LHCN-M2 (cell line): ENCODE measurements at places on chromosomes 7 and 10.

DNA sequence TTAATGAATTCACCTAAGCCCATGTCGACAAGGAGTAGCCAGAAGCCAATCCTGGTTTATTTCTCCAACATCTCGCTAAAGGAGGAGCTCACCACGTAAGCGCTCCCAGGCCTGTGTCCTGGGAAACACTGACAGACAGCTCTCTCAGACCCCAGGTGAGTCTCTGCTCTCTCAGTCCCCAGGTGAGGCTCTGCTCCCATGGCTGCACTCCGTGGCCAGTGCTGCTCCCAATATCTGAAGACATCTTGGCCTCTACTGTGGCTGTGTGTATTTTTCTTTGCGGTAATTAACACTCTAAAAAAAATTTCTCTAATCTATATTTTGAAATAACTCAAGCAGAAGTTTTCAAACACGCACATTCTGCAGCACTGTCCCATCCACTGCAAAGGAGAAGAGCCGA lies 564.5 kb downstream of the PTPRN2 start:
- DNase-seq = no peak

DNA sequence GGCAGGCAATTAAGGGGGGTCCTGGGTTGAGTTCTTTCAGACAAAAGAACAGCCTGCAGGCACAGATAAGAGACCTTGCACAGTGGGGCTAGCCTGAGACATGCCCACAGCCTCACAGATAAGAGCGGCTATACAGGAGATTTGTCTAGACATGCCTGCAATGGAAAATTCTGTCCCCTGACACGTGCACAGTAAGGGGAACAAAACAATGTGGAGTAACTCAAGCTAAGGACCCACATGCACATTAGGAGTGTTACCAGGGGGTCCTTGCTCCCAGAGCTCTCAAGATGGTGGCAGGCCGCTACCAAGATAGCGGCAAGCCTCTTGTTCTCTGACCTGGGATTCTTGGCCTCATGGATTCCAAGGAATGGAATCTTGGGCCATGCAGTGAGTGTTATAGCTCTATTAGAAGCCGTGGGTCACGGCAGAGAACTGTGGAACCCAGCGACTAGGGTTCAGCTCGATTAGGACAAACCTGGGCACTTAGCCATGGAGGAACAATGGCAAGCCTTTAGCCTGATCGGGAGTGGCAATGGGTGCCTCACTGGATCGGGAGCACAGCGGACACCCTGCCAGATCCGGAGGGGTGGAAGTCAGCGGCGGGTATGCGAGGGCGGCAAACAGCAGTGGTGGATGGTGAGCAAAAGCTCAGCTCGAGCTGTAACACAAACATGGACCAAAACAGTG lies 196.9 kb downstream of the CCSER2 start:
- no peak for DNase-seq

- DNase-seq = peak; percentile 6
Measured at GRCh38 chr10:48981310-48981907, 41.8 kb upstream of the LRRC18 start.

DNA sequence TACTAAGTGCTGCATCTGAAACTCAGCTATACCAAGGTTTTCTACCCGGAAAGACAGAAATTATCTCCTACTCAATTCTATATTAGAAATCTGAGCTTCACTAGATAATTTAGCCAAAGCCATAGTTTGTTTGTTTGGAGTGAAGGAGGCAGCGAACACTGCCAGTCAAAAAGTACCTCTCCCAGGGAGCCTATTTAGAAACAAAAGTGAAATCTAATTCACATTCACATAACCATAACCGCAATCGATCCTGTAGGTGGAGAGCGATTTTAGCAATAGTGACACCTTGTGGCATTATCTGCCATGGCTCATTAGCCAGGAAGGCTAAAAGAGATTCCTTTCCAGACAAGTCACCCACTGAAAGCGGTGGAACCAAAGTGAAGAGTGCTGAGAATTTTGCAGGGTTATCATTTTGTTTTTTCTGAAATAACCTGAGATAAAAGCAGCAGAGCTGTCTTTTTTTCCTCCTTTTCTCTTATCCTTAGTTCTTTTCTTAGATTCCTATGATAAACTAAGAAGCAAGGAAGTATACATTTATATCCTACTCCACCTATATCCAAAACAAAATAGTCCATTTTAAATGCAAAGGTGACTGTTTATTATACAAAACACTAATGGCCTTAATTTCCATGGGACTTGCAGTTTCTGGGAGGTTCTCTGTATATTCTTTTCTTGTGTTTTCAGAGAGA lies 83.7 kb upstream of the BET1 start:
- peak; percentile 84 for DNase-seq

GRCh38 chr10:117860823-117861222 lies 185.9 kb downstream of the RAB11FIP2 start:
- peak; percentile 5 for DNase-seq

DNA sequence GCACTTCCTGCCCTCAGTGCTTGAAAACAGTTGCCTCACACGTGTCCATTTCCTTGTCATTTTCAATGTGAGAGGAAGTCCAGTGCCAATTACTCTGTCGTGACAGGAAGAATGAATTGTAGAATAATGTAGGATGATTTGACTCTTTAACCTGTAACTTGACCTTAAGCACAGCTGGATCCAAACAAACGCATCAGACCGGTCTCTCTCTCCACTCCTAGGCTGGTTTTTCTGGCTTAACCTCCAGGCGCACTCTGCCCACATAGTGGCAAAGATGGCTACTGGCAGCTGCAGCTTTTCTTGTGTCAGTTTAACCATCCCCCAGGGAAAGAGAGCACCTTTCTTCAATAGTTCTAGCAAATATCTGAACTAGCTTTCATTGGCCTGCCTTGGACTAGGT lies 29.4 kb upstream of the PNLIPRP3 start:
- peak; percentile 31 for DNase-seq

DNA sequence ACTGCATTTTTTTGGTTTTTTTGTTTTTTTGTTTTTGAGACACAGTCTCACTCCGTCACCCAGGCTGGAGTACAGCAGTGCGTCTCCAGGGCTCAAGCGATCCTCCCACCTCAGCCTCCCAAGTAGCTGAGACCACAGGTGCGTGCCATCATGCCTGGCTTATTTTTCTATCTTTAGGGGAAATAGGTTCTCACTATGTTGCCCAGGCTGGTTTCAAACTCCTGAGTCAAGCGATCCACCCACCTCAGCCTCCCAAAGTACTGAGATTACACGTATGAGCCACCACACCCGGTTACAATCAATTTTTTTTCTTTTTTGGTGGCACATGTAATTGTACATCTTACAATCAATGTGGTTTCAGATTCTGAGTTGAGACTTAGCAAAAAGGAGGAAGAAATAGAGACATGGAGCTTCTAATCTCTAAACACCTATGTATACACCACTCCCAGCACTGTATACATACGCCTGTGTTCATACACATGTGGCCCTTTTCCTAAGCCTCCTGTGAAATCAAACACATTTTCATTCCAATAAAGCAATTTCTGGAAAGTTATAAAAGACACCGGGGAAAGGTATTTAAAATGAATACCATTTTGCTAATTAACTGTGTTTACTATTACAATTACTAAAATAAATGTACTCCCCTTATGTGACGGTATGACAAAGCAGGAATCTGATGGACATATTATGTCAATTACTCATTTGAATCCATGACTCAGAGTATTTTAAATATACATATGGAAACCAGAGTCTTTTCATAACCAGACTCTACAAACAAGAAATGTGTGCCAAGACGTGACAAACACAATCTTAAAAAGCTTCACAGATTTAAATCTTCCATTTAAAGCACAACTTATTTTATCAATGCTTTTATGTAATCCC lies 40.9 kb downstream of the SMURF1 start:
- peak; percentile 61 for DNase-seq

DNA sequence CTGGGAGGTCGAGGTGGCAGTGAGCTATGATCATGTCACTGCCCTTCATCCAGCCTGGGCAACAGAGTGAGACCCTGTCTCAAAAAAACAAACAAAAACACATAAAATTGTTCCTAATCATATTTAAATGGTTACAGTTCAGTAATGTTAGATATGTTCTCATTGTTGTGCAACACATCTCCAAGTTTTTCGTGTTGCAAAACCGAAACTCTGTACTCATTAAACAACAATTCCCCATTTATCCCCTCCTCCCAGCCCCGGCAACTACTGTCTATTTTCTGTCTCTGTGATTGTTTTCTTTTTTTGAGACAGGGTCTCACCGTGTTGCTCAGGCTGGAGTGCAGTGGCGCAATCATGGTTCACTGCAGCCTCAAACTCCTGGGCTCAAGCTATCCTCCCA lies 16.1 kb upstream of the PRXL2A start:
- no peak for DNase-seq

GRCh38 chr10:45513551-45513950 lies 139.5 kb downstream of the ALOX5 start:
- peak; percentile 3 for DNase-seq

DNA sequence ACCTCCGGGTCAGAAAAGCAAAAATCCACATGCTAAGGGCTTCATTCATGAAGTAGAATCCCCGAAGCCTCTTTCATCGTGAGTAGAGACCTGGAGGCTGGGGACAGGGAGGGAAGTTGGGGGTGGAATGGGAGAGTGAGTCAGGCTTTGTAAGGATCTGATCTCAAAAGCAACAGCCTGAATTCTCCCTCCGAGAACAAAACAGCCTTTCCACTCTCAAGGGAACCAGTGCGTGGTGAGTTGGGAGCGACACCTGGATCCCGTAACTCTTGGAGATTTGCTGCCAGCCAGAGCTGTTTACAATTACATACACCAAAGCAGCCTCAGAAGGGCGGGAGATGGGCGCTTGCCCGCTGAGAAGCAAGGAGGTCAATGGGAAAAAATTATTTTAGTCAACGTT lies 10.8 kb downstream of the AFAP1L2 start:
- DNase-seq = peak; percentile 43

DNA sequence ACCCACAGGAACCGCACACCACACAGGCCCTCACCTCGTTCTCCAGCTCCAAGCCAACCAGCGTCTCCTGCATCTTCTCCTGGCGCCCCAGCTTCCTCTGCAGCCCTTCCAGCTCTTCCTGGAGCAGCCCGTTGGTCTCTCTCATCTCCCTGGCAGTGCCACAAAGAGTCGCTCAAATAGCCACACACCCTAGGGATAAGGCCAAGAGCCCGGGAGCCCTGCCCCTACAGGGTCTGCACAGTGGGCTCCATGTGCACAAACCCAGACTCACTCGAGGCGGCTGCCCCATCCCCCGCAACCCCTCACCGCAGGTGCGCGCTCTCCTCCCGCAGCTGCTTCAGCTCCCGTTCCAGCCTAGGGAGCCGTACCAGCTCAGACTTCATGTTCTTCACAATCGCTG lies 16.9 kb downstream of the MAD1L1 start:
- DNase-seq = no peak

GRCh38 chr10:12975906-12976305 lies 25.6 kb downstream of the CCDC3 start:
- DNase-seq = no peak

- DNase-seq = no peak
Measured at GRCh38 chr7:30040938-30041337, 12.7 kb downstream of the PLEKHA8 start.

- DNase-seq = no peak
Measured at GRCh38 chr7:34016876-34017275, 111.5 kb downstream of the BMPER start.

GRCh38 chr10:132388891-132389432 lies 8.0 kb upstream of the PWWP2B start:
- DNase-seq = no peak

DNA sequence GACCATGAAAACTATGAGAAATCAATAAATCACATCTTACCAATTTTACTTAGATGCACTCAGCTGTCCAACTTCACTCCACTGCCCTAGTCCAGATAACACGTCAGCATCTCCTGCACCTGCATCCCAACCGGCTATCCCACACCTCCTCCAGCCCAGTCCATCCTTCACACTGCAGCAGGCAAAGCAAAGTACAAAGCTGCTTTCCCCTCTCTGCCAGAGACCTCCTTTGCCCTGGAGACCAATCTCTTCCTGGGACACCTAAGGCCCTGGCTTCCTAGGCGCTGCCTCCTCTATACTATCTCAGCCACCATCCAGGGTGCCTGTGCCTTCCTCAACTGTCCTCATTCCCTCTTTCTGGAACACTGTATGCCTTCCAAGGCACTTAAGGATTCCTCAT lies 90.3 kb upstream of the DDC start:
- no peak for DNase-seq

DNA sequence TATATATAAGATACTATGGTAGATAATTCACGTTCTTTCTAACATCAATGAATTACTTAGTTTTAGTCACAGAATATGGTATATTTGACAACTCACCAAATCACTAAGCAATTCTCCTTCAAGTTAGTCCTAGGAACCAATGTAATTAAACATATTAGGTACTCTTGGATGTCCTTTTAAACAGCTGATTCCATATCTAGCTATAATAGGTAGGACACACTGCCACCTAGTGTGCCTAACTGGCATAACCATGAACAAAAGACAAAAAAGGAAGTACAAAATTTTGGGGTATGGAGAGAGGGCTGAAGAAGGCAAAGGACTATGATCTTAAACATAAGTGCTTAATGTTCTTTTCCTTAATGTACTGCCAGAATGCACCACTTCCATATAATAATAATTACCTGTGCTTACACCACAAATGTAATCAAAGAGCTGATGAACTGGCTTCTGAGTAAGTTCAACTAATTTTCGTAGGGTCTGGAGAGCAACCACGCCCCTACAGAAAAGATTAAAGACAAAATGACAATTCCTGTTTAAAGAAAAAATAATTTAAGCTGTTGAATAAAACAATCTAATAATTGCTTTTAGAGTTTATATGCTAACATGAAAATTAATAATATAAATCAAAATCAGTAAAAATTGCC lies 28.7 kb downstream of the PNPLA8 start:
- DNase-seq = peak; percentile 59

GRCh38 chr7:119545118-119545517 lies 727.9 kb upstream of the KCND2 start:
- peak; percentile 21 for DNase-seq

DNA sequence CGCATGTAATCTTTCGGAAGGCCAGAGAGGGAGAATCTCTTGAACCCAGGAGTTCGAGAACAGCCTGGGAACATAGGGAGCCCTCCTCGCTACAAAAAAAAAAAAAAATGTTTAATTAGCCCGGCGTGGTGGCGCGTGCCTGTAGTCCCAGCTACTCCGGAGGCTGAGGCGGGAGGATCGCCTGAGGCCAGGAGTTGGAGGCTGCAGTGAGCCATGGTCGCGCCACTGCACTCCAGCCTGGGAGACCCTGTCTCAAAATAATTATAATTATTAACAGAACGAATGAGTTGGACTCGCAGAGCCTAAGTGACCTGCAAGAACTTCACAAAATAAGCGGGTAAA lies 794 bp downstream of the PCGF6 start:
- no peak for DNase-seq

- peak; percentile 3 for DNase-seq
Measured at GRCh38 chr7:42768045-42768444, 143.8 kb downstream of the C7orf25 start.

GRCh38 chr10:109769966-109770365 lies 153.3 kb downstream of the XPNPEP1 start:
- peak; percentile 32 for DNase-seq

GRCh38 chr7:130322615-130323014 lies 22.0 kb upstream of the CPA5 start:
- DNase-seq = no peak

- DNase-seq = no peak
Measured at GRCh38 chr7:41476460-41476803, 226.5 kb downstream of the INHBA start.

GRCh38 chr7:112080441-112080840 lies 125.8 kb downstream of the DOCK4 start:
- DNase-seq = peak; percentile 92
